Occipital lobe (tissue), 3 donors: ENCODE measurements at places on chromosomes 3 and 15.

GRCh38 chr15:64699751-64700388 lies 75.5 kb downstream of the RBPMS2 start:
- DNase-seq = no peak

DNA sequence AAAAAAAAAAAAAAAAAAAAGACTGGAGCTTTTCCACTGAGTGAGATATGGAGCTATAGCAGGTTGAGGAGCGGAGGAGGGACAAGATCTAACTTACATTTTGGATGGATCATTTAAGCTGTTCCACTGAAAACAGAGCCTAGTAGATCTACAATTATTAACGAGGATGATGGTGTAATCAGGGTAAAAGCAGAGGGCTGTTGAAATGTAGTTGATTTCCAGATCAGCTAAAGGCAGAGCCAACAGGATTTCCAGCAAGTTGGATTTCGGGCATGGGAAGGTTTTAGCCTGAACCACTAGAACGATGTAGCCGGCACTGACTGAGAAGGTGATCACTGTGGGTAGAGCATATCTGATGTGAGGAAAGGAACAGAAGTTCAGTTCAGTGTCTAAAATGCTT lies 360.7 kb downstream of the EPHB1 start:
- no peak for DNase-seq

DNA sequence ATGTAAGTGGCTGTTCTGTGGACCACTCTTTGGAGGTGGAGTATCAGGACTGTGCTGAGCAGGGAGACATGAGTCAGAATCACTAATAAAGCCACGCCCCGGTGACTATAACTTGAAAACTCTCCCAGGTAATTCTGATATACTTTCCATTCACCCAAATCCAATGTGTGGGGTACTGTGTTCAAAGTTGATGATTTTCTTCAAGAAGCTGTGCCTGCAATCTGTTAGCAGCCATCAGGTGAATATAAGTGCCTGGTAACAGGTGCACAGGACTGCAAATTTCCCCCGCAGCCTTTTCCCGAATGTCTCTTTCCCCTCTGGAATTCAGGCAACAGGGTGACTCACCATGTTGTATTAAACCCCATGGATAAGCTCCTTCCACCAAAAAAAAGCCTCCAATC lies 17.0 kb downstream of the MAGI1 start:
- DNase-seq = no peak

GRCh38 chr3:194386066-194386465 lies 13.0 kb downstream of the GP5 start:
- no peak for DNase-seq

DNA sequence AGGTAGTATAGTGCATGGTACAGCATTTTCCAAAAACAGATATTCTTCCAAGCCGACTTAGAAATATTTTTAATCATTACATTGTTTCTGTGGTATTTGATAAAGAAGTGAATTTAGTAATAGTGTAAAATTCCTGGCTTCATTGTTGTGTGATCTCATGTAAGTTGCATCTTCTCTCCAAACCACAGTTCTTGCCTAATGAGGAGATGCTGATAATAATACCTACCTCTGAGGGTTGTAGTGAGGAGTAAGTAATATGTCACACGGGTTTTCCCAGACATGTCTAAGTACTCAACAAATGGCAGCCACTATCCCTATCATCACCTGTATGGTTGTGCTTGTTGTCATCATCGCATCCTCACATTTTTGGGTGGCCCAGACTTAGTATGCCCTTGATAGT lies 167.3 kb downstream of the SLCO3A1 start:
- DNase-seq = no peak

DNA sequence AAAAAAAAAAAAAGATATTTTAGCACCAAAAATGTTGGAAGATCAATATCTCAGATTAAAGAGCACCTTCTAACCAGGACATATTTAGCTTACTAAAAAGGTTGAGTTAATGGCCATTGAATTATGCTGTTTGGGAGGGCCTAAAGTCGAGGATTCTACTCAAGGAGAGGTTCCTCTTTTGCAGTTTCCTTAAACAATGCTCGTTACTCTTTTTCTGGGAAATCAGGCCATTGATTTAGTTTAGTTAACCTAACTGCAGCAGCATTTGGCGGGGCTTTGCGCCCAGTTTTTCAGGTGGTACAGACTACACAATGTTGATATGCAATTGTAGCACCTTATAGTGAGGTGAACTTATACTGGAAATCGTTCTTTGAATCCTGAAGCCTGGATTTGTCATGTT lies 6.8 kb downstream of the ABHD2 start:
- no peak for DNase-seq

DNA sequence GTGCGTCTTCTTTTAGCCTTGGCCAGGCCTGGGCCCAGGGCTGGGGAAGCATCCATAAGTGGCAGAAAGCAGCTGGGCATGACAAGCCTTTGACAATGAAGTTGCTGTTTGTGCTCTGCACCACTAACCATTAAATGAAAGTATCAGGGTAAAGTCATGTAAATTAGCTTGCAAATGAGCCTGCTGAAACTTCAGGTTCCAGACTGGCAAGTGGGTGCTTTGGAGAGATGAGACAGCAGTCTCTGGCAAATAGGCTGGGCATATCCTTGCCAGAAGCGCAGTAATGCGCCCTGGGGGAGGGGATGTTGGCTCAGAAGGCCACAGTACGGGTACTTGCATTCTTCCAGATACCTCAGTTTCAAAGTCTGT lies 40.7 kb downstream of the RAB6B start:
- peak; percentile 14 for DNase-seq

GRCh38 chr3:55721716-55722484 lies 234.8 kb upstream of the WNT5A start:
- DNase-seq = no peak

DNA sequence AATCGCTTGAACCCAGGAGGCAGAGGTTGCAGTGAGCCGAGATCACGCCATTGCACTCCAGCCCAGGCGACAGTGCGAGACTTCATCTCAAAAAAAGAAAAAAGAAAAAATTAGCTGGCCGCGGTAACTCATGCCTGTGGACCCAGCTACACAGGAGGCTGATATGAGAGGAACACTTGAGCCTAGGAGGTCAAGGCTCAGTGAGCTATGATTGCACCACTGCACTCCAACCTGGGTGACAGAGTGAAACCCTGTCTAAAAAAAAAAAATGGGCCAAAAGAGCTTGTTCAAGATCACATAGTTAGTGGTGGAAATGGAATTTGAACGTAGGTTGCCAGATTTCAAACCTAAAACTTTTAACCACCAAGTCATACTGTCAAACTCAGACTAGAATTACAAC lies 46.2 kb upstream of the PPP4R2 start:
- DNase-seq = no peak

- no peak for DNase-seq
These were observed 92.8 kb upstream of the DCBLD2 start for GRCh38 chr3:98994128-98994762.

DNA sequence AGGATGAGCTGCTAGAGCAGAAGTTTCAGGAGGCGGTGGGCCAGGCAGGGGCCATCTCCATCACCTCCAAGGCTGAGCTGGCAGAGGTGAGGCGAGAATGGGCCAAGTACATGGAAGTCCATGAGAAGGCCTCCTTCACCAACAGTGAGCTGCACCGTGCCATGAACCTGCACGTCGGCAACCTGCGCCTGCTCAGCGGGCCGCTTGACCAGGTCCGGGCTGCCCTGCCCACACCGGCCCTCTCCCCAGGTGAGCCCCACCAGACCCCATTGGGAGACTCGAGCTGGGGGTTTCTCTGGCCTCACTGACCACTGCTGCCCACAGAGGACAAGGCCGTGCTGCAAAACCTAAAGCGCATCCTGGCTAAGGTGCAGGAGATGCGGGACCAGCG lies 28.0 kb downstream of the PTPN23 start:
- DNase-seq = no peak

DNA sequence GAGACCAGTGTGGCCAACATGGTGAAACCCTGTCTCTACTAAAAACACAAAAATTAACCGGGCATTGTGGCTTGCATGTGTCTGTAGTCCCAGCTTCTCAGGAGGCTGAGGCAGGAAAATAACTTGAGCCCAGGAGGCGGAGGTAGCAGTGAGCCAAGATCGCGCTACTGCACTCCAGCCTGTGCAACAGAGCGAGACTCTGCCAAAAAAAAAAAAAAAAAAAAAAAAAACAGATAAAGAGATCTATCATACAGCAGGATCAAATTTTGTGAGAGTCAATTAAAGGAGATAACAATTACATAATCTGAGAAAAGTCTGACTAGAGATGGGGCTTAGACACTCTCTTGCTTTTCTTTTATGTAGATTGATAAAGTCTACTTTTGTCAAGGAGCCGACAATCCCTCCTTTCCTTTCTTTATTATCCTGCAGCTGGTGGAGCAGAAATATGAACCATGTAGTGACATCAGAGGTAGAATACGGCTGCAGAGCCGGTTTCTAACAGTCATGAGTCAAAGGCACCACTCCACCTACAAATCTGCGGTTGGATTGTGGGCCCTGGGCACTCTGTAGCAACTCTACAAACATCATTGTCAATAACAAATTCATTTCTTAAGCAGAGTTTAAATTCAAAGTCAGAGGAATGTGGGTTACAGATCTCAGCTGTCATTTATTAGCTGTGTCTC lies 9.0 kb downstream of the C2CD4A start:
- DNase-seq = no peak

GRCh38 chr3:65676580-65676979 lies 362.1 kb downstream of the MAGI1 start:
- DNase-seq = no peak

DNA sequence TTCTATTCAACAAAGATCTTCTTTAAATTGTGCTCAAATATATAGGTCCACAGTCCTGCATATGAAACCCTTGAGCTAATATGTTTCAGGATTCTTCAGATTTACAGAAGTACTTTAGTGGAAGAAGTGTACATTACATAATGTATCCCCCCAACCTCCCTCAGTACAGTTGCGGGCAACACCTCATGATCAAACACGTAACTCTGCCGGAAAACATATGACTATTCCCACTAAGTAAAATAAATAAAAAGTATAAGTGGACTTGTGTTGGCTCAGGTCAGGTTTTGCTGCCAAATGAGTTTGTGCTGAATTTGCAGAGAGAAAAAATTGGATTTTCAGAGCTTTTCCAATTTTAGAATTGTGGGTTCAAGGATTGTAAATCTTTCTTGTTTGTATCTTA lies 267.6 kb upstream of the MDFIC2 start:
- no peak for DNase-seq

GRCh38 chr3:53083521-53083920 lies 37.6 kb upstream of the SFMBT1 start:
- no peak for DNase-seq

DNA sequence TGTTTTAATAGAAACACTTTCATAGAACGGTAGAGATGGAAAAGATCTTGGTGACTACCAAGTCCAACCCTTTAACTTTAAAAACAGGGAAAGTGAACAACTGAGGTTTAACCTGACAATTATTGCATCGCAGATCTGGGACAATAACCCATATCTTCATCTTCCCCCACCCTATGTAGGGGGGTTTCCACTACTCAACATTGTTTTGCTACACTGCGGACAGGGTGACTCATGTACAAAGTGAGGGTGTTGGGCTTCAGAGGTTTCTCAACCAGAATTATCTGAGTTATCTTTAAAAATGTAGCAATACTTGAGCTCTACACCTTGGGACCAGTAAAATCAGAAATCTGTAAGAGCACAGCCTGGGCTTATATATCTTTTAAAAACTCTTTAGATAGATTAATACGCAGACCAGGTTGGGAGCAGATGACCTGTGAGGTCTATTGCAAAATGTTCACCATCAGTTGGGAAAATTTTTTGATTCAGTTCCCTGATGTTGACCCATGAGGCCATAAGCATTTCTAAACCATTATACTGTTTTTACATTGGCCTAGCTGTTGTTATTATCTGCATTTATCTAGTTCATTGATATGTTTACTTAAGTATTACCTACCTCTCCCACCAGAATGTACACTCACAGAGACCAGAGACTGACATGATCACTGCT lies 103.6 kb upstream of the ICE2 start:
- DNase-seq = no peak

GRCh38 chr15:90482124-90483011 lies 47.4 kb upstream of the CRTC3 start:
- DNase-seq = peak; percentile 38

DNA sequence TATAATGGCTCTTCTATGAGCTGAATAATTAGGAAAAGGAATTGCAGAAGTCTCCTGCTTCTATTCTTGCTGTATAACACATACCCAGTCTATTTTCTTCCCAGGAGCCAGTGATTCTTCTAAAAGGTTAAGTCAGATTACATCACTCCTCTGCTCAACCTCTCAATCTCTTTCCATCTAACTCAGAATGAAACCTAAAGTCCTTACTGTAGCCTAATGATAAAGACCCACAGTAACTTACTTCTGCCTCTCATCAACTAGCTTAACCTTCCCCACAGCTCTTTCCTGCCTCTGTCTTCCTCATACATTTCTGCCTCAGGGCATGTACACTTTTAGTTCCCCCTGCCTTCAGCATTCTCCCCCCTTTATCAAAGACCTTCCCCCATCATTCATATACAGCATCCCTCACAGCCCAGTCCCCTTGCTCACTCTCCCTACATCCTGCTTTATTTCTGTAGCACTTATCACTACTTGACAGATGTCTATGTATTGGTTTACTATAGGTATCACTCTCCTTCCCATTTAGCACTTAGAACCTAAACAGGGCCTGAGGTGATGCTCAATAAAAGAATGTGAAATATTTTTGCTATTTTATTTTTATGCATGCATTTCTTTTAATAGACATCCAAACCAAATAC lies 28.5 kb upstream of the CMTM6 start:
- no peak for DNase-seq

DNA sequence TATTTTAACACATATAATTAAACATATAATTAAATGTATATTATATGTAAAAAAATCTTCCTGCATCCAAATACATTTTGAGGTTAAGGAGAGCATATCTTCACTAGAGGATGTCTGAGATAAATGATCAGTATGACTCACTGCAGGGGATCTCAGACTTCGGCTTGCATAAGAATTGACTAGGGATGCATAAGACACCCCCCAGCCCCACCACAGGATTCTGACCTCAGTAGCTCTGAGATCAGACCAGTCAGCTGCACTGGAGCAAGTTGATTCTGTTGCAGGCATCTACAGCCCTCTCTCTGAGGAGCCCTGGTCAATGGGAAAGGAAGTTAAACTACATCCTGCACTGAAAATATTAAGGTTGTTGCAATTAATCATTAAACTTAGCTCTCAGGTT lies 29.0 kb upstream of the TBC1D21 start:
- no peak for DNase-seq

DNA sequence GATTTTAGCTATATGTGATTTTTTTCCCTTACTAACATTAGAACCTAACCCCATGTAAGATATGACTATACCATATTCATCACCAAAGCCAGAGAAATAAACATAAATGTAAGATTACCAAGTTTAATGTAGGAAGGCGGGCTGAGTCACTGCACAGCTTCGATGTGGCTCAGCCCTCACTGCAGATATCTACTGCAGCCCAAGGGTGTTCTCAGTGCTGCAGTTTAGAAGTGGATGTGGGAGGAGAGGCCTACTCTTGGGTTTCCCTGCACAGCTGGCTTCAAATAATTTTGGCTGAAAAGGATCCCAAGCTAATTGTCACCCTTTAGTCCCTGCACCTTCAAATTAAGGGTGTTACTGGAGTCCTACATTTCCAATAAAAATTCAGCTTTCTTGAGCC lies 9.3 kb downstream of the ARPP19 start:
- peak; percentile 28 for DNase-seq

- no peak for DNase-seq
These were observed 28.8 kb upstream of the UACA start for GRCh38 chr15:70792171-70792573.
